ENCODE measurements at places on chromosomes 2 and 18. TPM values are rescaled to one million over a fixed set of nuclear protein-coding genes. Genes with fewer than 3 reads are reported as not detected.

DNA sequence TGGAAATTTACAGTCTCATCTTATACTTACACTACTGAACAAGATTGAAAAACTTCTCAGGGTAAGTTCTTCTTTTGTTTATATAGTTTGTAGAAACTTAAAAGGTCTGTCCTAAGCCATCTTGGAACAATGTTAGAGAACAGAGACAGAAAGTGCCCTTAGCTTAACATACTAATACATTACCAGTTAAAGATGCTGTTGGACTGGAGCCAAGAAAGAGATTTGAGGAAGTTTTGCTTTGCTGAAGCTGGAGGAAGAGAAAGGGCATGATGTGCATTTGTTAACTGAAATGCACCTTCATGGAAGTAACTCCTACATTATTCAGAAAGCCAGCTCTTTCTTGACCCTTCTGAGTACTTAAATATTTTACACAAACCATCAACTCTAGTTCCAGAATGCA lies 66.5 kb upstream of the TNFRSF11A start:
- H3K4me3 ChIP-seq: no peak overlapping the region
- no peak overlapping the region for H3K27ac ChIP-seq
- peaks cover 78% of the 10 kb centered on the region for H3K36me3 ChIP-seq
- peak; percentile 5 for DNase-seq

- no peak for DNase-seq
- no peaks in the 10 kb centered on the region for H3K27me3 ChIP-seq
- no peak overlapping the region for H3K4me3 ChIP-seq
- no peaks in the 10 kb centered on the region for H3K4me1 ChIP-seq
- no peaks in the 10 kb centered on the region for H3K36me3 ChIP-seq
Observed at GRCh38 chr2:182929972-182930371, 63.5 kb upstream of the FRZB start.

DNA sequence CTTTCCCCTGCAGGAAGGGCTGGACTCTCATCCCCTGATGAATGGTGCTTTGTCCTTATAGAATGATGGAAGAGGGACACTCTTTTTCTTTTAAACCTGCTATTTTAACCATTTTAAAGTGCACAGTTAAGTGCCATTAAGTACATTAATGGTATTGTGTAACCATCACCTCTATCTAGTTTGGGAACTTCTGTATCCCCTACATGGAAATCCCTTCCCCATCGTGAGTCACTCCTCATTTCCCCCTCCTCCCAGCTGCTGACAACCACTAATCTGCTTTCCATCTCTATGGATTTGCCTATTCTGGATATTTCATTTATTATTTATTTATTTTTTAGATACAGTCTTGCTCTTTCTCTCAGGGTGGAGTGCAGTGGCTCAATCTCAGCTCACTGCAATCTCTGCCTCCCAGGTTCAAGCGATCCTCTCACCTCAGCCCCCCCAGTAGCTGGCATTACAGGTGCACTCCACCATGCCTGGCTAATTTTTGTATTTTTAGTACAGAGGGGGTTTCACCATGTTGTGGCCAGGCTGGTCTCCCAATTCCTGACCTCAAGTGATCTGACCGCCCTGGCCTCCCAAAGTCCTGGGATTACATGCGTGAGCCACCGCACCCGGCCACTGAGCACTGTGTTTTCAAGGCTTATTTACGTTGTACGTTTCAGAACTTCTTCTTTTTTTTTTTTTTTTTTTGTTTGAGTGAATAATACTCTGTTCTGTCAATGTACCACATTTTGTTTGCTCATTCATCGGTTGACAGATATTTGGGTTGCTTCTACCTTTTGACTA lies 15.8 kb downstream of the DGKD start:
- no peak overlapping the region for H3K4me3 ChIP-seq
- DNase-seq: no peak
- H3K27ac ChIP-seq: no peak overlapping the region
- peaks cover 46% of the 10 kb centered on the region for H3K4me1 ChIP-seq
- peaks cover 16% of the 10 kb centered on the region for H3K36me3 ChIP-seq

DNA sequence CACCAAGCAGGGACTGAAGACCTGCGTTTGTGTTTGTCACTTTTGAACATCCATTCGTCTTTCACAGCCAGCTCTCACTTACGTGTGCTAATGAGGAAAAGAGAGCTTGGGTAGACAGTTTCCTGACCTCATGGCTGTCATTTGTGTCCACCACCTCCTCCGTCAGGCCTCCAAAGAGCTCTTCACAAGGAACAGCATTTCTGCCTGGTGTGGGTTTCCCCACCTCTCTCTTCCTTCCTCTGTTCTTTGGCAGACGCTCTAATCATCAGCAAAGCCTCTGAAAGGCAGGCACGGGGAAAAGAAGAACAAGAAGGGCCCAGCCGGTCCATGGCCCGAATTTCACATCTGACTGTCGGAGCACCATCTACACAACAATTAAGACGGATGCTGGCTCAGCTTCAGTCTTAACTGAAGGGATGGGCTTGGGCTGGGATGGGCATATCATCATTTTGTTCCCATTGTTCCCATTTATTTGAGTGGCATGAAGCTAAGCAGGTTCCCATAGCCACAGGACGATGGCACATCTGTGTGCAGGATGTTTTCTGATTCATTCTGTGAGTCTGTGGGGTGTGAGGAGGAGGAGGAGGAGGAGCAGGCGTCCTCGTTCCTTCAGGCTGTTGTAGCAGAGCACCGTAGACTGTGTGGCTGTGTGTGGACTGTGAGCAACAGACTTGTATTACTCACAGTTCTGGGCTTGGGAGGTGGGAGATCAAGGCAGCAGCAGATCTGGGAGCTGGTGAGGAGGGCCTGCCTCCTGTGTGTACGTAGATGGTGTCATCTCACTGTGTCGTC lies 66.4 kb downstream of the TSHZ1 start:
- no peaks in the 10 kb centered on the region for H3K27me3 ChIP-seq
- H3K36me3 ChIP-seq: no peaks in the 10 kb centered on the region
- peaks cover 10% of the 10 kb centered on the region for H3K4me1 ChIP-seq
- H3K27ac ChIP-seq: no peak overlapping the region

DNA sequence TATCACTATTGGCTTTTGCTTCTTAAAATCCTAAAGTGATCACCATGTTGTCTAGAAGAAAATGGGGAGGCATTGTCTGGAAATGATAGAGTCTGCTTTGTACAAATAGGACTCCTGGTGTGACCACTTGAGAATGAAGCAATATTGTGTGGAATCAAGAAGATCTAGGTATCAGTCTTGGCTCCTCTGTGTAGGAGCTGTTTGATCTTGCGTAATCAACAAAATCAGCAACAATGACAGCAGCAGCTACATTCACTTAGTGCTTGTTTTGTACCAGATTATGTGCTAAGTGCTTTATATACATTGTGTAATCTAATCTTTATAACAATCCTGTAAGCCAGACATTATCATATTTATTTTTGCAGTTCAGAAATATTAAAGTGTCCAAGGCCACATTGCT lies 17.8 kb downstream of the NCOA1 start:
- no peaks in the 10 kb centered on the region for H3K36me3 ChIP-seq
- H3K27me3 ChIP-seq: no peaks in the 10 kb centered on the region
- no peak overlapping the region for H3K27ac ChIP-seq
- H3K4me3 ChIP-seq: no peak overlapping the region

DNA sequence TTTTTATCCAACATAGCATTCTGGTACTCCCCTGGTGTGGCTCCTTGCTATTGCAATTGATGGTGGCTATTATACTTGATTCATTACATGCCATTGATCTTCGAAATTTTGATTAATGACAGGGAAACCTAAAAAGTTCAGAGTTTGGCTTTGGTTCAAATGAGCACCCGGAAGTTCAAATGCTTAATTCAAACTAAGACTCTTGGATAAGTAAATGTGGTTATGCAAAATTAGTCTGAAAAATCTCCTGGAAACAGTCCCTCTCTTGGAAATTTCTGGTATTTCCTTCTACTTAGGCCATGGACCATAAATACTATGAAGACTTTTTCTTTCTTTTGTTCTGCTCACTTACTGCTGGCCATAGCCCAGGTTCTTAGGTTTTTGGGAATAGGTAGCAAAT lies 65.3 kb upstream of the SMIM21 start:
- H3K36me3 ChIP-seq: no peaks in the 10 kb centered on the region
- no peaks in the 10 kb centered on the region for H3K4me1 ChIP-seq
- DNase-seq: no peak
- no peak overlapping the region for H3K4me3 ChIP-seq
- H3K27me3 ChIP-seq: peaks cover 16% of the 10 kb centered on the region
- no peak overlapping the region for H3K27ac ChIP-seq

DNA sequence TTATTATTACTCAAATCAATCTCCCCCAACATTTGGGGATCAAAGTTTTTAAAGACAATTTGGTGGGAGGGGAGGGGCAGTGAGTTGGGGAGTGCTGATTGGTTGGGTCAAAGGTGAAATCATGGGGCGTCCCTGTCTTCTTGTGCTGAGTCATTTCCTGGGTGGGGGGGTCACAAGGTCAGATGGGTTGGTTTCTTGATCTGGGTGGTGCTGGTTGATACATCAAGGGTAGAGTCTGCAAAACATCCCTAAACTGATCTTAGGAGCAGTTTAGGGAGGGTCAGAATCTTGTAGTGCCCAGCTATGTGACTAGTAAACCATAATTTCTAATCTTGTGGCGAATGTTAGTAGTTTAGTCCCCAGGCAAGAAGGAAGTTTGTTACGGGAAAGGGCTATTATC lies 67.4 kb downstream of the MOGAT1 start:
- H3K27ac ChIP-seq: no peak overlapping the region
- H3K27me3 ChIP-seq: no peaks in the 10 kb centered on the region
- peaks cover 12% of the 10 kb centered on the region for H3K4me1 ChIP-seq
- no peak overlapping the region for H3K4me3 ChIP-seq
- DNase-seq: no peak
- no peaks in the 10 kb centered on the region for H3K36me3 ChIP-seq

DNA sequence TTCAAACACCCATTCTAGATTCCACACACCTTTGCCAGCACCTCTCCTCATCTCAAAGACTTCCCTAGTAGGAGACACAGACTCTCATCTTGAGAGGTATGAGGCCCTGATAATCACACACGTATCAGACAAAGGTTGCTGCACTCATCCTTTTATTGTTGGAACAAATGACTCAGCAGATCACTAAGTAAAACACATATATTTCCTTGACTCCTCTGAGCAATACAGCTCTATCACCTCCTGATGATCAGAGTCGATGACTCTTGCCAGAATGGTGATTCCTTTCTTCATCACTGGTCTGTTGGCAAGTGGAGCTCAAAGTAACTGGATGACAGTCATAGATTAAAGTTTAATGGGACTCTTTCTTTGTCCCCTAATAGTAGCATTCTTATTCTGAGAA lies 1049.2 kb upstream of the ZEB2 start:
- H3K27ac ChIP-seq: no peak overlapping the region
- H3K27me3 ChIP-seq: no peaks in the 10 kb centered on the region
- H3K36me3 ChIP-seq: no peaks in the 10 kb centered on the region
- H3K4me1 ChIP-seq: no peaks in the 10 kb centered on the region
- no peak for DNase-seq

GRCh38 chr2:28527196-28527595 lies 31.3 kb downstream of the PLB1 start:
- H3K27me3 ChIP-seq: peaks cover 35% of the 10 kb centered on the region
- no peak overlapping the region for H3K4me3 ChIP-seq
- no peak overlapping the region for H3K27ac ChIP-seq
- DNase-seq: no peak
- no peaks in the 10 kb centered on the region for H3K4me1 ChIP-seq

- H3K36me3 ChIP-seq: no peaks in the 10 kb centered on the region
- no peak overlapping the region for H3K4me3 ChIP-seq
- H3K27me3 ChIP-seq: no peaks in the 10 kb centered on the region
- no peaks in the 10 kb centered on the region for H3K4me1 ChIP-seq
- H3K27ac ChIP-seq: no peak overlapping the region
Observed at GRCh38 chr2:60358476-60358875, 195.0 kb downstream of the BCL11A start.

DNA sequence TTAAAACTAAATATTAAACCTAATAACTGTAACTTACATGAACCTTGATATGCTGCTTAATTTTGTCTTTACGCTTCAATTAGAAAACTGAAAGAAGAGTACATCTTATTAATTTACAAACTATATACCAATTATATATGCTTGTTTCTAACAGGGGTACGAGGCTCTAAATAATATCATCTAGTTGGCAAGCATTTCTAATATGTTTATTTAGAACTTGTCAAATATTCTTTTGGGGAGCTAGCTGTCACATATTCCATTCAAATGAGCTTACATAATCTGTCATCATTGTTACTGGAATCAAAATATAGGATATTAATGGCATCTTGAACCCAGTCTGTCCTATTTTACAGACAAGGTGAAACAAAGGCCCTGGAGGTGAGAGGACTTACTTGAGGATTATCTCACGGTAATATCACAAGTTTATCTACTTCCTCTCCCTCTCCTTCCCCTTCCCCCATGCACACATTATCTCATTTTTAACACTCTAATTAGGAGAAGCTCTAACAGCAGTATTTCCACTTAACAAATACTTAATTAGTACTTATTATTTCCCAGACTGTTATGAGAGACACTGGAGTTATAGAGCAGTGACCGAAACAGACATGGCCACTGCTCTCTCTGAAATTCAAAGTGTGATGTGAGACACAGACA lies 3.5 kb downstream of the PRKD3 start:
- DNase-seq: no peak
- peaks cover 5% of the 10 kb centered on the region for H3K27me3 ChIP-seq
- no peaks in the 10 kb centered on the region for H3K36me3 ChIP-seq

DNA sequence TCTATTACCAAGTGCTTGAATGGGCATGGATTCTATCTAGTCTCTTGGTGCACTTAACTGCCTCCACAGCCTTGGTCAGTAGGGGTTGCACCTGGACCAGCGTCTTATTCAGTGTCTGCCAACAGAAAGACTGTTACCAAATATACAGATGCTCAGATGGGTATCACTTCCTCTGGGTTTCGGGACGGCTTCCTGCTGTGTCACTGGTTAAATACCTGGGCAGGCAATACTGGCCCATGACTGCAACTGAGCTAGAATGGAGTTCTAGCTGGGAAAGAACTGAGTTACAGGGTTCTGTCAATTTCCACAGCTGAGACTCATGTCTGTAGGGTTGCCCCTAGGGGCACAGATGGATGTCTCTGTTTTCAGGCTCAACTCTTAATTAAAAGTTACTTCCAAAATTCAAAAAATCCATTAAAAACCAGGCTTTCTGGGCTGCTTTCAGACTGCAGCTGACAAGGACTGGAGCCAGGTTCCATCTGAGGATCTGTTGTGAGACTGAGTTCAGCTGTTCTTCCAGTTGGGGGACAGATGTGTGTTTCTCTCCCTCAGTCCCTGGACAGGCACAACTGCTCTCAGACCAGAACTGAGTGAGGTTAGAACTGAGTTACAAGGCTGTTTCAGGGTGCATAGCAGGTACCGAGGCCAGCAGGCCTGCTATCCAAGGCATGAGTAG lies 789.6 kb upstream of the SLC8A1 start:
- no peaks in the 10 kb centered on the region for H3K27me3 ChIP-seq
- H3K4me1 ChIP-seq: no peaks in the 10 kb centered on the region
- no peaks in the 10 kb centered on the region for H3K36me3 ChIP-seq

Gene CTAGE1
- not detected for total RNA-seq

Gene AKAIN1
- not detected for total RNA-seq

Gene CD28
- 2.4 TPM for total RNA-seq

Gene ONECUT2
- 0.26 TPM for total RNA-seq

Gene PLCL1
- total RNA-seq: 3.4 TPM
